ENCODE measurements at places on chromosomes 4 and X.
A peak's percentile ranks its signal among the peaks of the same experiment; 100 is the strongest.

DNA sequence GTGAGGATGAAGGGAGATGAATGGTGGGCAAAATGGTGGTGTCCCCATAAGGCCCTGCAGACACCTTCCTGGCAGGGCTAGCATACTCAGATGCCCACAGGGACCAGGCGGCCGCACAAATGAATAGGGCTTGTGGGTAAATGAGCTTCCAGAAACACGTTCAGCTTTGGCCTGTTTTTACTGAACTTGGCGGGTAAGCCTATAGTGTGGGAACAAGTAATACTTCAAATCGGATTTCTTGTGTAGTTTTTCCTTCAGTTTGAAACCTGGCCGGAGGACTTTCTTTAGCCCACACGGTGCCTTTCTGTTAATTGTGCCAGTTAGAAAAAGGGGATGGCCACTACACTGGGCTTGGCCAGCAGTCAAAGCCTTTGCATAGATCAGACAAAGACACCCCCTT is 22.8 kb downstream of the SMS start:
- DNase-seq = no peak

GRCh38 chr4:140047786-140048185 is 106.2 kb downstream of the MAML3 start:
- no peak for DNase-seq

DNA sequence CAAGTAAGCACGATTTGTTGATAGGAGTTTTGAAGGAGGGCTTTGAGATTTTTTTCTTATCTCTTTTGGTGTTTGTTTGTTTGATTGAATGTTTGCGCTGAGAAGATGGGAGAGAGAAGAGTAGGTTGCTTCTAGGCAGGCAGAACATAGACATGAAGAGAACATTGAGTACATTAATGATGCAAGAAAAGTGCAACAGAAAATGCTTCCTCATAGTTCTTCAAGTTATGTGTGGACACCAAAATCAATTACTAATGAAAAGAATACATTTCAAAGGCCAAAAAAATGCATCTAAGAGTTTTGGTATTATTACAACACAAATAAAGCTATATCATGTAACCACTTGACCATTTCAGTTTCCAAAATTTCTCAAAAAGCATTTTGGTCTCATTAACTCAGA is 191.0 kb upstream of the PPARGC1A start:
- no peak for DNase-seq

DNA sequence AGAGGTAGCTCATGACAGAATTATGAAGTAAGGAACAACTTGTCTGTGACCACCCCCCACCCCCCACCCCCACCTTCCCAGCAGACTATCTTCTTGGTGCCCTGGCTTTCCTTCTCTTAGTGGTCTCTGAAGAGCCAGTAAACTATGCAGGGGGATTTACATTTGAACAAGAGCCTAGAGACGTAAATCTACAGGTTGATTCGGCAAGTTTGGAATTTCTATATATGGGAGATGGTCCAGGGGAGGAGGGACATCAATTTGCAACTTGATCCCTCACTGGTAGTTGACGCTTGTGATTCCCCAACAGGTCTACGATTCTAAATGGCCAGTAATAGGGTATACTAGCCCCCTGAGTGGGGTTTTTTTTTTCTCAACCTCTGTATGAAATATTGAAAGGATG is 36.7 kb downstream of the IL13RA1 start:
- DNase-seq = no peak

- DNase-seq = no peak
These were observed 365.4 kb downstream of the PDHA2 start for GRCh38 chr4:96205143-96205936.

GRCh38 chrX:11445540-11445939 is 152.3 kb downstream of the AMELX start:
- no peak for DNase-seq

DNA sequence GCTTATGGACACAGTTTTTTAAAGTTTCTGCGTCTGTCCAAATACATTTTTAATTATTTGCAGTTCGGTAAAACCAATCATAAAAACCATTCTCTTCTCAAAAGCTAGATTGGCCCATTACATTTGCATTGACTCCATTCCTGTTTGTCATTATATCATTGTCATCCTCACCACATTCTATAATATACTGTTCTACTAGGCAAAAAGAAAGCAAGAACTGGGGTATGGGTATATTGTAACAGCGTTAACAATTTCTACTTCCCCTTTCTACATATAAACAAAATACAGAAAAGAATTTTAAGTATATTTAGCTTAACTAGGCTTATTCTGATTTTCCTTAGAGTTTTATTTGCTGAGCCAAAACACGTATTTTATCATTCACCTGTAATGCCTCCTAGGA is 91.8 kb downstream of the RAP1GDS1 start:
- DNase-seq = no peak

- peak; percentile 15 for DNase-seq
These were observed 45.5 kb downstream of the PPP1R2C start for GRCh38 chrX:42732506-42732905.

DNA sequence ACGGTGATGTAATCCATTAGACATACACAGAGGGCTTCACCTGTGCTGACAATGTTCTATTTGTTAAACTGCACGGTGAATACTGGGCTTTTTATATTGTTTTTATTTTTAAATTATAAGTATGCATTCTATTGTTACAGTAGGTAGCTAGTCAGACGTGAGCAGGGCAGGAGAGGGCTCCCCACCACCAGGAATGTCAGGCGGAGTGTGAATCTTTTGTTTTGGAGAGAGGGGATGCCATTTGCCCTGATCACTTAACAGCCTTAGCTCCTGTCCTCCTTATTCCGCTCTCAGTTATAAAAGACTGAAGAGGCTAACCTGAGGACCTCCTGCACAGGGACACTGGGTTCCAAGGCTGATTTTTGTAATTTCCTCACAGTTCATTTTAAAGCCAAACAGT is 151.6 kb upstream of the TAPT1 start:
- no peak for DNase-seq

DNA sequence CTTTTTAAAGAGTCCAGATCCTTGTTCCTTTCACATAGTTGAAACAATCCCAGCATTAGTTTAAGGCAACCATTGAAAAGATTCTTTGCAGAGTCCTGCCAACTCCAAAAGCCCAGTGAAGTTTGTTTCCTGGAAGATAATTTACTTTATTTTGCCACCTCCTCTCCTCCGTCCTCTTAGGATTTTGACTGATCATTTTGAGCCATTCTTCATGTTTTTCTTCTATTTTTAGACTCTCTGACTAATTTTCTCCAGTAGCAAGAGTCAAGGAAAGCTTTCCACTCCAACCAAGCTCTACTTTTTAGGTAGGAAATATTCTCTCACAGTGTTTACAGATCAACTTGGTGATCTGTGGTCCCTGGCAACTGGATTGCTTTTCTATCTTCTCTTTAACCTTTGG is 10.3 kb downstream of the NCBP2L start:
- DNase-seq = no peak

DNA sequence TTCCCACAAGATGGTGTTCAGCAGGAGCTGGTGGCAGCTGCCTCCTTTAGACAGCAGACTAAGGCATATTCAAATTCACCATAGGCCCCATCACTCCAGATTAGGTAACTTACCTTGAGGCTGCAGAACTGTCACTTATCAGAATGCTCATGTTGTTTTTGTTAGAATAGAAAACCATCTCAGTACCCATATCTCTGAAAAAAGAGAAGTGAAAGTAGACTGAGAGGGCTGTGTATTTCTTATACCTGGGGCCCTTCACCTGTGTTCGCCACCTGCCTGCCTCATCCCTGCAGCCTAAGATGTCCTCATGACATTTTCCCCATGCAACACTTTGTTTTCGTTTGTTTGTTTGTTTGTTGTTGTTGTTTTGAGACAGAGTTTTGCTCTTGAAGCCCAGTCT is 32.9 kb upstream of the SPRY1 start:
- no peak for DNase-seq

GRCh38 chr4:56158483-56158882 is 209.7 kb downstream of the CEP135 start:
- no peak for DNase-seq

- DNase-seq = peak; percentile 62
These were observed 541.4 kb upstream of the BOD1L1 start for GRCh38 chr4:14168919-14169318.

DNA sequence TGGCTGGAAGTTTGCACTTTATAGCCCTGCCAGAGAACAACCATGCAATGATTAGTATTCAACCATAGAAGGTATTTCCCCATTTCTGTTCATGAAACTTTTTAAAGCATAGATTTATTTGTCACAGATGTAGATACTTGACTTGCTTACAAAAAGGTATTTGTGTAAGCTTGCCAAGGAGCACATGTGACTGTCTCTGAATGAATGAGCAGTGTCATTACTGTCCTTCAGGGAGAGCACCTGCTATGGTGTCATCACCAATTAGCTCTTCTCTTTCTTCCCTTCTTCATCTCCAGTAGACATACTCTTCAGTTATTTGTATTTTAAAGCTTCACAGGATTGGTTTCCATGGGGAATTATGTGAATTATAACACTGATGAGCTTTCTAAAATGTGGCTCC is 1064.7 kb upstream of the GRIA3 start:
- DNase-seq = peak; percentile 71
